ENCODE measurements at places on chromosomes 2 and 18.

GRCh38 chr2:21042958-21043743, 722 bp downstream of the APOB start:
- DNase-seq = peak; percentile 86

- no peak for DNase-seq
These were observed 79.3 kb upstream of the CD28 start for GRCh38 chr2:203626952-203627681.

- DNase-seq = peak; percentile 20
These were observed 58.9 kb upstream of the GATA6 start for GRCh38 chr18:22110461-22110924.

DNA sequence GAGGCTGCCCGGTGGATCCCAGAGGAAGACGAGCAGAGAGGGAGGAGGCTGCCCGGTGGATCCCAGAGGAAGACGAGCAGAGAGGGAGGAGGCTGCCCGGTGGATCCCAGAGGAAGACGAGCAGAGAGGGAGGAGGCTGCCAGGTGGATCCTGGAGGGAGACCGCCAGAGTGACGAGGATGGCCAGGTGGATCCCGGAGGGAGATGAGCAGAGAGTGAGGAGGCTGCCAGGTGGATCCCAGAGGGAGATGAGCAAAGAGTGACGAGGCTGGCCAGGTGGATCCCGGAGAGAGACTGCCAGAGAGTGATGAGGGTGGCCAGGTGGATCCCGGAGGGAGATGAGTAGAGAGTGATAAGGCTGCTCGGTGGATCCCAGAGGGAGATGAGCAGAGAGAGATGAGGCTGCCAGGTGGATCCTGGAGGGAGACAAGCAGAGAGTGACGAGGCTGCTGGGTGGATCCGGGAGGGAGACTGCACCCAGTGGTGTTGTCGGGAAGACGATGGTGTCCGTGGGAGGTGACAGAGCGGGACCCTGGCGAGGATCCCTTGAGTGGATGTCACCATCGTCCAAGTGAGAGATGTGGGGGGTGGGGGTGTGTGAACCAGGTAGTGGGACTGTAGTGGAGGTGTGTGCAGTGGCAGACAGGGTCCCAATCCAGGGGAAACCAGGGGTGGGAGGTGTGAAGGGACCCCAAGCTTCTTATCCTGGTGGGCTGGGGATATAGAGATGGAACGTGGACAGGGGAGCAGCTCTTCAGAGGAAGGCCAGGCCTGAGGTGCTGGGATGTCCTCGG, 22.3 kb downstream of the DCDC2C start:
- DNase-seq = no peak

GRCh38 chr18:10872304-10872703, 277.1 kb downstream of the PIEZO2 start:
- no peak for DNase-seq

GRCh38 chr2:215521031-215521430, 85.2 kb upstream of the FN1 start:
- DNase-seq = no peak

DNA sequence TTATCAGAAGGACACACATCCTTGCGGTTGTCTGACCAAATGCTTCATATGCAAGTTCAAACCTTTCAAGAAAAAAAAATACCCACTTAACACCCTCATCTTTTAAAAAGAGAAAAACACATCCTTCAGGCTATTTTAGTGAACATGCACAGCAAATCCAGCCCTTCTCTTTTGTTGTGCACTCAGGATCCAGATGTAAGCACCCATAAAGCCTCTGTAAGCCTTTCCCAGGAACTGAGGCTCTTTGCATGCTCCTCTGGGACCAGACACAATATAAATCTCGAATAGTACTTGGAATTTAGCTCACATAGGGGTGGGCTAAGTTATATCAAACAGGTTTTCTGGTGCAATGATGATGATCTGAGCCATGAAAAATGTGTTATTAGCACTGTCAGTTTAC, 308.8 kb upstream of the FAM98A start:
- peak; percentile 54 for DNase-seq

All from retina (tissue), 1 donor.